ENCODE measurements at places on chromosomes 3 and 15.

DNA sequence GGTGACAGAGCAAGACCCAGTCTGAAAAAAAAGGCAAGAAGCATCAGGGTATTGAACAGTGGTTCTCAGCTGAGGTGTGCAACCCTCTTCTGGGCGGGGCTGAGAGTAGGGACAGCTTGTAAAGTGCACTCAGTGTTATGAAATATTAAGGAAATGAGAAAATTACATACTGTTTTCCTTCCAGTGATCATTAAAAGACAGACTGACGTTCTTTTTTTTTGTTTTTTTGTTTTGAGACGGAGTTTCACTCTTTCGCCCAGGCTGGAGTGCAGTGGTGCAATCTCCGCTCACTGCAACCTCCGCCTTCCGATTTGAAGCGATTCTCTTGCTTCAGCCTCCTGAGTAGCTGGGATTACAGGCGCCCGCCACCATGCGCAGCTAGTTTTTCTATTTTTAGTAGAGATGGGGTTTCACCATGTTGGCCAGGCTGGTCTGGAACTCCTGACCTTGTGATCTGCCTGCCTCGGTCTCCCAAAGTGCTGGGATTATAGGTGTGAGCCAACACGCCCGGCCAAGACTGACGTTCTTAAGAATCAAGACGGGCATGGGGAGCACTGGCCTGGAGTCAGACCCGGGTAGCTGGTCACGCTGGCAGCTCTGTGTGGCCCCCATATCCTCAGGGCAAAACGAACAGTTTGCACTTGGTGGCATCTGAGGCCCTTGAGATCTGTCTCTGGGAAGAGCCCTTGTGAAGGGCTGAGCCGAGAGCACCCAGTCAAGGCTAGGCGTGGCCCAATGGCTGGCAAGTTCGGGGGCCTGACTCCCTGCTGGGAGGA lies 11.4 kb downstream of the MAN2A2 start:
- no peak for DNase-seq

GRCh38 chr3:186236357-186237020 lies 125.5 kb downstream of the DGKG start:
- no peak for DNase-seq

DNA sequence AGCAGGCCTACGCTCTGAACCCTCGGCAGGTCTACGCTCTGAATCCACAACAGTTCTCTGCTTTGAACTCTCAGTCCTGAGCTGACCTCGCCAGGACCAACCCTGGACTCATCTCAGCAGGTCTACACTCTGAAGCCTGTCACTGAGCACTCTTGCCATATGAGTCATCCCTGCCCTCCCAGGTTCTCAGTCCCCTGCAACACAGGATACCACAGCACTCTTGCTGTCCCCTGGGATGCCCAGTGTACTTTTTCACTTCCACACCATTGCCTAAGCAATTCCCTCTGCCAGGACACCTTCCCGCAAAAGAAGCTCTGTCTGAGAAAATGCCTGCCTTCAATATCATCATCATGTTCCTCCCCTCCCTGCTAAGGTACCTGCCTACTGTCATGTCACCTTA lies 42.0 kb downstream of the NUP210 start:
- DNase-seq, result peak; percentile 1

DNA sequence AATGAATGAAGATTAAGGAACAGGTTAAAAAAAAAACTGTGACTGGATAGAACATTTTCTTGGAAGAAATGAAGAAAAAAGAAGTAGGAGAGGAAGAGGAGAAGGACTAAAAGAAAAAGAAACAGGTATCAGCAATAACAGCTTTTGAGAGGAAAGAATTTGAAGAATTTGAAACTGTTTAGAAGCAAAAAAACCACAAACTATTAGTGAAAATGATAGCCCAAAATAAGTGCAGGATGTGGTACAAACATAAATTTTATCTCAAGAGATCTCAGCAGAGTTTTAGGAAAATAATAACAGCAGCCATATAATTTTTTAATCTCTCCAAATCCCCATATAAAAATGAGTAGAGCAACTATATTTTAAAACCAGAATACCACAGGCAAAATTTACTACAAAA lies 8.8 kb upstream of the A4GNT start:
- DNase-seq, result peak; percentile 8

DNA sequence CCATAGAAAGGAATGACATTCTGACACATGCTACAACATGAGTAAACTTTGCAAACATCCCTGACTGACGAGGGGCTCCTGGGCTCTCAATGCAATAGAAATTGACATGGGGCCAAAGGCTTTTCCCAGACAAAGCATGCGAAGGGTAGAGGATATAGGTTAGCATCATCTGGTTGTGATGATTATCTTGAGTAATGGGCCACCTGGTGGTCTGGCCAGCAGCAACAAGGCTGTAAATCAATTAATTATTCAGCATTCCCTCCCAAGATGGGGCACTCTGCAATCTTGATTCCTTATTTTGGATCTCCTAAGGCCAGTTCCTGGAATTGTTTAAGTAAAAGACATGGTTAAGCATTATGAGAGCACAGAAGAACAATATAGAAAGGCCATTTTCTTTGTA lies 99.2 kb downstream of the AGBL1 start:
- DNase-seq, result no peak

DNA sequence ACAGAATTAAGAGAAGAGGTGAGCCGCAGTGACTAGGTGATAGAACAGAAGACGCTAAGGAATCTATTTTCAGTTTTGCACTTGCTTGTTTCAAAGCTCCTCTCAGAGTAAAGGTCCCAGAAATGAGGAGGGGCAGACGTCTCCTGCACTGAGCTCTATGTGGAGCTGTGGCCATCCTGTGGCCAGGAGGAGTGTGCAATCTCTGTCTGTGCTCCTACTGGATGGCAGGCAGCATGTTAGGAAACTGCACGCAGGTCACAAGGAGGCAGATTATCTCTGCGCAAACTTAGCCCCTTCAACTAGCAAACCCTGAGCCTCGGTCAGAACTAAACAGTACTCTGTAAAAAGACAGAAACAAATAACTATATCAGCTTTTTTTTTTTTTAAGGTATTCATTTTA lies 31.1 kb upstream of the PPIB start:
- no peak for DNase-seq

DNA sequence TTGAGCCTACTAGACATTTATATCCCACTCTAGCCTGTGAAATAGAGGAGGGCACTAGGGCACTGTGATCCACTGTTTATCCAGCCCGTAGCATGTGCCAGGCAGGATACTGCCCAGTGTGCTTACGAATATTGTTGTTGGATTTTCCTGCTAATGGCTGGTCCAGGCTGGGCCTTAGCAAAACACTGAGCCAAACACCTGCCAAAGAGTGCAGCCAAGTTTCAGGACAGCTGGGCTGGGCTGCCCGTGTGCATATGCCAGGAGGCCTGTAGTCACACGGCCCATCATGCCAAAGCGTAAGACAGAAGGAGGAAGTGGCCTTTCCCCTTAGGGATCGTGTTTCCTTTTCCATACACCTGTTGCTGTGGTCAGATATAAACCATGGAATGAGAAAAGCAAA lies 54.5 kb upstream of the ABHD10 start:
- DNase-seq, result peak; percentile 99

GRCh38 chr3:126679831-126680666 lies 24.0 kb upstream of the CHCHD6 start:
- no peak for DNase-seq

DNA sequence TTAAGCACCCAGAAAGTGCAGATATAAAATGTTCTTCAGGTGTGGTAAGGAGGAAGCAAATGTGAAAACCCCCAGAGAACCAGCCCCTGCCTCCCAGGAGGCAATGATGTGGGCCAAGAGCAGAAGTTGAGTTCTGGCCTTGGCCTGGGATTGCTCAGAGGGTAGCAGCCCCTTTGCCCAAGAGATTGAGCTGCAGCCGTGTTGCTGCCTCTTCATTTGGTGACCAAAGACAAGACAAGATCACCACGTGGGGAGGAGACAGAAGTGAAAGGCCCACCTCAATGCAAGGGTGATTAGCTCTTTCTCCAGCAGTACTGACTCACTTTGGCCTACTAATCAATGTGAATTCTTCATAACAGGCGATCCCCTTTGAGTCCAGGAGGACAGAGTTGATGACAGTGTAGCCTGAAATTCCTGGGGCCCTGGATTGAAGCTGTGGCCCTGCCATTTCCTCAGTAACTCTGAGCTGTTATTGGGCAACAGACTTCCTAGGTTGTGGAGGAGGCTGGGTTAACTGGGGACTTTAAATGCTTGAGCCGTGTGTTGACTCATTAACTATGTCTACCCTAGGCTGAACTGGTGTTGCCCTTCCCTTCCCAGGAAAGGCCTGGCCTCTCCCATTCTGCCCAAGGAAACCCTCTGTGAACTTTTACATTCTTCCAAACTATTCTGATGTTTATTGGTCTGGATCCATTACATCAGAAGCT lies 86.5 kb downstream of the ST6GAL1 start:
- no peak for DNase-seq

DNA sequence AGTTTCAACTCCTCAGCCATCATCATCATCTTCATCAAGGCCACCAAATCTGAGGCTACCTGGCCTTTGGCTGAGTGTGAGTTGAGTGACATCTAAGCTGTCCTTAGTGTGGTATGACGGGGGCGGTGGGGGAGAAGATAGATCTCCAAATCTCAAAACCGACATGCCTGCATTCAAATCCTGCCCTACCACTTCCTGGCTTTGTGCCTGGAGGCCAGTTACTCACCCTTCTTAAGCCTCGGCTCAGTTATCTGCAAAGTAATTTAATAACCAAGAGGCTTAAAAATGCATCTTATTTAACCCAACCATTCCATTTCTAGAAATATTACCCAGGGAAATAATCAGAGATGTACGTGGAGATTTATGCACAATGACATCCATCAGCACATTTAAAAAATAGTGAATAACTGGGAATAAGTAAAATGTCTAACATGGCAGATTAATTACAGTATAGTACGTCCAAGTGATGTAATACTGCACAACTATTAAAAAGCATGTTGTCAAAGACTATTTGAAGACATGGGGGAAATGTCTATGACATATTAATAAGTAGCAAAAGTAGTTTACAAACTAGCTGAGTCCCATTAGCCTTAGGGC lies 167.4 kb downstream of the NTRK3 start:
- no peak for DNase-seq

GRCh38 chr15:37576952-37577351 lies 357.5 kb upstream of the TMCO5A start:
- no peak for DNase-seq

DNA sequence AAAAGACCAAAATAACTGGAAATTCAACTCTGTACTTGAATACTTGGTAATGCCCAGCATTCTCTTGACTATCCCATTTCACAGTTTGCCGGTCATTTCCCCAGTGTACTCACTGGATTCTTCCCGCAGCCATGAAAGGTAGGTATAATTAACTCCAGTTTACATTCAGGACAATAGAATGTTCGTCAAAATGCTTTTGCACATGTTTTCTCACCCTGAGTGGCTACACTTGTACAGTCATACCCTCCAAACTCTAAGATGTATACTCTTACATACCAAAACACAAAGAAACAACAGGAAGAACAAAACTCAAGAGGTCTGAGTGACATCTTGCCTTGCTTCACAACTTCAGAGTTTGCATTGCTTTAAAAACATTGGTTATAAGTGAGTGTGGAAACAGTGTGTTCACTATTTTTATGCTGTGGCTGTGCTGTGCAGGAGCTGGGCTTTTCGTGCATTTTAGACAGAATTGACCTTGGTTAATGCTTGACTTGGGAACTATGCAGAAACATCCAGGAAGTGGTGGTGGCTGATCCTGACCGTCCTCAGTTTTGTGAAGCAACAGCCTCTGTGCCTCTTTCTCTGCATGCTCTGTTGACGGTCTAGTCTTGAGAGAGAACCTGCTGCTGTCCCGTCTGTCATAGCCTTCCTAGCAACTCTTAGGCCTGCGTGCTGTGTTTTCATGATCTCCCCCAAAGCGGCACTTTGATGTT lies 90.5 kb downstream of the IGF1R start:
- DNase-seq, result no peak

DNA sequence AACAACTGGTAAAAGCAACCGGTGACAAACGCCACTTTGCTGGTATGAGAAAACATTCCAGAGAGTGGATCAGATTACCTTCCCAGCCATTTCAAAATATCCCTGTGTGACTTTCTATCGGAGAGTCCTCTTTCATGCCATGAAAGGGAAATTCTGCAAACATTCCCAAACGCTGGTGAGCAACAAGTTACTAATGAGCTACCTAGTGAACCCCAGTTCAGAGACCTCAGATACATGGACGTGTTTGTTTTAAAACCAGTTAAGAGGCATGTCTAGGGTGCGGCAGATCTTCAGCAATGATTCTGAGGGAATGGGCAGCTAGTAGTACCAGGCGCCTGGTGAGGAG lies 418.2 kb upstream of the NR2F2 start:
- DNase-seq, result peak; percentile 18

- no peak for DNase-seq
These were observed 239.1 kb downstream of the LRRN1 start for GRCh38 chr3:4038351-4038750.

DNA sequence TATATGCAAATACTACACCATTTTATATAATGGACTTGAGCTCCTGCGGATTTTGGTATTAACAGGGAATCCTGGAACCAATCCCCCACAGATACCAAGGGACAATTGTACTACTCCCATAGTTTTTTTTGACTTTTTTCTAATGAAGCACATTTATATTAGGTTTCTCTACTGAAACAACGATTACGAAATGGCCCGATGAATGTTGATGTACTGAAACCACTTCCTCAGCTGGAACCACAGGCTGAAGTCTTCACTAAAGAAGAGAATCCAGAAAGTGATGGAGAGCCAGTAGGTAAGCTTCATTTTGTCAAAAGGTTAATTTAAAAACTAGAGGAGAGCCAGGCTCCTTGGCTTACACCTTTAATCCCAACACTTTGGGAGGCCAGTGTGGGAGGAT lies 121.5 kb upstream of the LRRFIP2 start:
- DNase-seq, result peak; percentile 70

GRCh38 chr15:36766449-36766848 lies 187.0 kb downstream of the CDIN1 start:
- DNase-seq, result no peak

GRCh38 chr15:30859091-30859874 lies 44.4 kb upstream of the FAN1 start:
- peak; percentile 12 for DNase-seq

DNA sequence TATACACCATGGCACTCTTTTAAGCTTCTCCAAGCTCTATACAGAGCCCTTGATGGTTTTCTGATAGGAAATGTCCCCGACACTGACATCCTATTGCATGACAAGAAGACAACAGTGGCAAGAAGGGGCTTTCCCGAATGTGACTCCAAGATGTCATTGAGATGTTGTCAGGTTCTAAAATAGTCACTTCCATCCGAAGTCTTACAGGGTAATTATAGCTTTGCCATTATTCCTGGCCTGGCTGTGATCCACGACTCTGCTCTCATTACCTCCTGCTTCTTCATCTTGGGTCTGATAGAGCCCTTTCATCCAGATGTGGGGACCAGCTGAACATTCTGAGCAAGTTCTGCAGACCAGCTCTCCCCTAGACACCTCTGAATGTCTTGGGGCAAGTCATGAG lies 40.6 kb upstream of the ADAMTS9 start:
- DNase-seq, result no peak
